Esophagus squamous epithelium (tissue), 5 donors: ENCODE measurements at places on chromosomes 5 and 9. TPM values are rescaled to one million over a fixed set of nuclear protein-coding genes. Genes with fewer than 3 reads are reported as not detected.

GRCh38 chr5:136001466-136001981 lies 27.3 kb upstream of the TGFBI start:
- H3K27ac ChIP-seq: no peak overlapping the region
- no peak for DNase-seq
- no peak overlapping the region for H3K4me3 ChIP-seq
- H3K36me3 ChIP-seq: no peaks in the 10 kb centered on the region
- H3K4me1 ChIP-seq: peaks cover 12% of the 10 kb centered on the region
- no peaks in the 10 kb centered on the region for H3K27me3 ChIP-seq

GRCh38 chr9:81073821-81074220 lies 615.5 kb downstream of the TLE1 start:
- H3K27me3 ChIP-seq: no peaks in the 10 kb centered on the region
- H3K4me1 ChIP-seq: no peaks in the 10 kb centered on the region
- H3K4me3 ChIP-seq: no peak overlapping the region
- no peak for DNase-seq

- no peak for DNase-seq
- no peak overlapping the region for H3K27ac ChIP-seq
- no peaks in the 10 kb centered on the region for H3K36me3 ChIP-seq
Measured at GRCh38 chr5:167177736-167178135, 1113.7 kb upstream of the WWC1 start.

The SOX30 gene
- total RNA-seq: not detected

The SLC44A1 gene
- 30.9 TPM for total RNA-seq

GRCh38 chr5:126370796-126371718 lies 52.2 kb upstream of the GRAMD2B start:
- H3K27me3 ChIP-seq: no peaks in the 10 kb centered on the region
- no peaks in the 10 kb centered on the region for H3K36me3 ChIP-seq
- DNase-seq: no peak
- H3K4me3 ChIP-seq: no peak overlapping the region
- H3K4me1 ChIP-seq: no peaks in the 10 kb centered on the region

DNA sequence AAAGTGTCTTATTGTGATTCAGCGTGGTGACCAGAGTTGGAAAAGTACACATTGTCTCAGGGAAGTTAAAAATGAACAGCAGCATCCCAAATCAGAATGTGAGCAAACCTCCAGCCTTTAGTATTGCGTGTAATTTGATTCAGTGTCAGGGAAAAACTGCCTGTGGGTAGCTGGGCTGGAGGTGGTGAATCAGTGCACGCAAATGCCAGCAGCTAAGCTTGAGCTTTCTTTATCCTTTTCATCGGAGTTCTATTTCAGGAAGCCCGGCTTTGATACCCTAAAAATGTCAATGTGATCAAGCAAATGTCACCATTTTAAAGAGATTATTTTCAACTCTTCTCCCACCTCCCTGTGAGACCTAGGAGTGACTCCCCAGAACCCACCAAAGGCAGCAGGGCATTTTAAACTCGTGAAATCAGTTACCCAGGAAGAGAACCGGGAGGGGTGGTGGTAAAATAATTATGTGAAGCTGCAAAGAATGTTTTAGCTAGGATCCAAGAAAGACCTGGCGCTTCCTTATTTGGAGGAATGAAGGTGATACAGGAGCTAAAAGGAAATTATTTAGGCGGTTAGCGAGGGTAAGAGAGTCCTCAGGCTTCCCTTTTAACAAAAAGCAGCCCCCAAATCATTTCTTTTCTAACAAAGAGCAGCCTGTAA lies 25.7 kb upstream of the C5orf47 start:
- no peak for DNase-seq
- no peaks in the 10 kb centered on the region for H3K36me3 ChIP-seq
- no peaks in the 10 kb centered on the region for H3K27me3 ChIP-seq
- no peak overlapping the region for H3K27ac ChIP-seq

DNA sequence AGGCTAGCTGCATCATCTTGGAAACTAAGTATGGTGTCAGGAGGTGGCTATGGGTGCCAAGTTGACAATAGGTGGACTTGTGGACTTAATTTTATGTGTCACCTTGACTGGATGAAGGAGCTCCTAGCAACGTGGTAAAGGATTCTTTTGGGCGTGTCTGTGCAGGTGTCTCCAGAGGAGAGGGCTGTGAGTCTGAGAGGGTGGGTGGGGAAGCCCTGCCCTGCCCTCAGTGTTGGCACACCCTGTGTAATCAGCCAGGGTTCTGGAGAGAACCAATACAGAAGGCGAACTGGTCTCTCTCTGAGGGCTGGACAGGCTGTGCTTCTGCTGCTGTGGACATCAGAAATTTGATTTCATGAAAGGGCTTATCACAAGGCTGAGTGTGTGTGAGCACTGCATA lies 61.0 kb downstream of the GTF3C4 start:
- H3K27me3 ChIP-seq: no peaks in the 10 kb centered on the region
- H3K36me3 ChIP-seq: no peaks in the 10 kb centered on the region
- H3K4me3 ChIP-seq: no peak overlapping the region
- no peak overlapping the region for H3K27ac ChIP-seq

DNA sequence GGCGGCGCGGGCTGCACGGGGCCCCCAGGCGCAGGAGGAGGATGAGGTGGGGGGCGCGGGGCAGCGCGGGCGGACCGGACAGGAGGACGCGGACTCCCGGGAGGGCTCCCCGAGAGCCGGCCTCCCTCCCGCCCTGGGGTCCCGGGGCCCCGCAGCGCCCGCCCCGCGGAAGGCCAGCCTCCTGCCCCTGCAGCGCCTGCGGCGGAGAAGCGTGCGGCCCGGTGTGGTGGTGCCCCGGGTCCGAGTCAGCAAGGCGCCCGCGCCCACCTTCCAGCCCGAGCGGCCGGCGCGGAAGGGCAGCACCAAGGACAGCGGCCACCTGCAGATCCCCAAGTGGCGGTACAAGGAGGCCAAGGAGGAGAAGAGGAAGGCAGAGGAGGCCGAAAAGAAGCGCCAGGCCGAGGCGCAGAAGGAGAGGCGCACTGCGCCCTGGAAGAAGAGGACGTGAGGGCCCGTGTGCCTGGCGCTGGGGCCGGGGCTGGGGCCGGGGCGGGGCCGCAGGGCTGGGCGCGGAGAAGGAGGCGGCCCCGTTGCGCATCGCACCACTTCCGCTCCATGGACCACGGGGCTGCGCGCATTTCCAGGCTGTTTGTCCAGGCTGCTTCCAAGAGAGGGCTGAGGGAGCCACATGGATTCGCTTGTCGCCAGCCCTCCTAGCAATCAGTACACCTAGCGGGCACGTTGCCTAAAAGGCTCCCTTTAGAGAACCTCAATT lies 86.0 kb downstream of the ANKRD33B start:
- no peak overlapping the region for H3K4me3 ChIP-seq
- peaks cover 15% of the 10 kb centered on the region for H3K4me1 ChIP-seq
- H3K27ac ChIP-seq: no peak overlapping the region

GRCh38 chr5:158436271-158437065 lies 577.5 kb upstream of the CLINT1 start:
- no peaks in the 10 kb centered on the region for H3K36me3 ChIP-seq
- DNase-seq: no peak
- no peak overlapping the region for H3K27ac ChIP-seq
- H3K4me1 ChIP-seq: no peaks in the 10 kb centered on the region

GRCh38 chr9:106753155-106753671 lies 109.8 kb upstream of the ZNF462 start:
- no peaks in the 10 kb centered on the region for H3K4me1 ChIP-seq
- no peaks in the 10 kb centered on the region for H3K27me3 ChIP-seq
- H3K36me3 ChIP-seq: no peaks in the 10 kb centered on the region
- no peak overlapping the region for H3K27ac ChIP-seq
- DNase-seq: no peak

DNA sequence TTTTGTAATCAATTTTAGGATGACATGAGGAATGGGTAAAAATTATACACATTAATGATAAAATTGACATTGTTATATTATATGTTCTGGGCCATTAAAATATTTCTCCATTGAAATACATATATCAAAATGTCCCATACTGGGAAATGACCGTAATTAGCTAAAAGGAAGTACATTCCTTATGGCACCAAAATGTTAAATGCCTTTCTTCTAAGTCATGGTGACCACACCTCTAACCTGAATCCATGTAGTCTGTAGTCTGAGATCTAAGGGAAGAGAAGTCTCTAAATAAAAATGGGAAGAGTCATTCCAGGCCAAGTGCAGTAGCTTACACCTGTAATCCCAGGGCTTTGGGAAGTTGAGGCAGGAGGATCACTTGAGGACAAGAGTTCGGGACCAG lies 10.0 kb upstream of the GDA start:
- H3K27me3 ChIP-seq: no peaks in the 10 kb centered on the region
- no peak overlapping the region for H3K27ac ChIP-seq
- H3K4me3 ChIP-seq: no peak overlapping the region

DNA sequence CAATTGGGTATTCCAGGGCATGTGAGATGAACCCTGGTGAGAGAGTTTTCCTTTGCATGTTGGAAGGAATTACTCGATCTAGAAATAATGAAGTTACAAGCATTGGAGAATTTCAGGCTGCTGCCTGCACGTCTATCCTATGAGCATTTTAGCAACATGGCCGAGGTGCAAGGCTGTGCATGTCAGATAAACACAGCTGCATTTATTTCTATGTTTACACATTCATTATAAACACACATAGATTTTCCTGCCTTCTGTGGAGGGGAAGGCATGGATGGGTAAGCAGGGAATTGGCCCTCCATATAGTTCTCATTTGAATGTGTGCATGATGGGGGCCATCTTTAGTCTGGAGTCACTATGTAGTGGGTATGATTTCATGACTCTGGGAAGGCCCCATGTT lies 42.3 kb downstream of the AOPEP start:
- no peak overlapping the region for H3K4me3 ChIP-seq
- no peaks in the 10 kb centered on the region for H3K4me1 ChIP-seq
- no peaks in the 10 kb centered on the region for H3K27me3 ChIP-seq
- no peak overlapping the region for H3K27ac ChIP-seq
- no peaks in the 10 kb centered on the region for H3K36me3 ChIP-seq
- no peak for DNase-seq

The SYK gene
- total RNA-seq: 54.9 TPM

DNA sequence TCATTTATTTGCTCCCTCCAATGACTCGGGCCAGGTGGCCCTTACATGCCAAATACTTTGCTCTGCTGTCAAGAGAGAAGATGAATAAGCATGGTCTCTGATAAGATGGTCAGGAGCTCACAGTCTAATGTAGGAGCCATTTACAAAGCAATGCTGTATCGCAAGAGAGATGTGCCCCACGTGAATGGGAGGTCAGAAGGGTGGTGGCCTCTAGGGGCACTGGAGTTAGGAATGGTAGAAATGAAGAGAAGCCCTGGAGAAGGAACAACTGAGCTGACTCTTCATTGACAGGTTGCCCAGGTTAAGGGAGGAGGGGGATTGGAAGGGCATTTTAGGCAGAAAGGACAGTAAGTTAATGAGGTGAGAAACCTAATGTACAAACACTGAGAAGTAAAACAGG lies 286.5 kb downstream of the KCTD16 start:
- H3K4me3 ChIP-seq: no peak overlapping the region
- H3K36me3 ChIP-seq: no peaks in the 10 kb centered on the region
- no peaks in the 10 kb centered on the region for H3K4me1 ChIP-seq
- H3K27ac ChIP-seq: no peak overlapping the region
- no peaks in the 10 kb centered on the region for H3K27me3 ChIP-seq

GRCh38 chr5:77400645-77401044 lies 91.5 kb downstream of the WDR41 start:
- H3K27ac ChIP-seq: no peak overlapping the region
- no peaks in the 10 kb centered on the region for H3K4me1 ChIP-seq
- no peak overlapping the region for H3K4me3 ChIP-seq

- DNase-seq: no peak
- H3K4me1 ChIP-seq: peaks cover 11% of the 10 kb centered on the region
- no peaks in the 10 kb centered on the region for H3K36me3 ChIP-seq
Measured at GRCh38 chr9:127608104-127608966, 3.7 kb upstream of the STXBP1 start.

- no peaks in the 10 kb centered on the region for H3K4me1 ChIP-seq
- H3K27ac ChIP-seq: no peak overlapping the region
- DNase-seq: no peak
- no peaks in the 10 kb centered on the region for H3K27me3 ChIP-seq
- H3K4me3 ChIP-seq: no peak overlapping the region
Measured at GRCh38 chr9:110762783-110763182, 94.2 kb downstream of the MUSK start.

DNA sequence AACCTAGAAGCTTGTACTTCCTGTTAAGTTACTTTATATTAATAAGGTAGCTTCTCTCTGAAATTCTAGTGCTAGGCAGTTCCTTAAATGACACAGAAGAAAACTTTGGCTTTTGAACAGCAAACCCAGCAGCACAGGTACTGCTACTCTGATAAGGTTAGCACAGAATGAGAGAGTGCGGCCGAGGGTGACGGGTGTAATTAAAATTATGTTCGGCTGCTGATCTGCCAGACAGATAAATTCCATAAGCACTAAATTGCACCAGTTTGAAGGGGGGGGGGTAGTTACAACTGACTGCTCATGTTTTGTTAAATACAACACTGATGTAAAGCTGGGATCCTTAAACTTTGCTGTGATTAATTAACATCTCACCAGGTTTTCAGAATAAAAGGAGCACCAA lies 475.1 kb downstream of the SPOCK1 start:
- H3K4me1 ChIP-seq: no peaks in the 10 kb centered on the region
- no peak overlapping the region for H3K4me3 ChIP-seq
- no peaks in the 10 kb centered on the region for H3K36me3 ChIP-seq
- no peaks in the 10 kb centered on the region for H3K27me3 ChIP-seq

The GADD45G gene
- total RNA-seq: 13.8 TPM

The EIF4EBP3 gene
- 5.2 TPM for total RNA-seq

- H3K4me1 ChIP-seq: peaks cover 6% of the 10 kb centered on the region
- no peak overlapping the region for H3K27ac ChIP-seq
- no peak overlapping the region for H3K4me3 ChIP-seq
- DNase-seq: no peak
- H3K36me3 ChIP-seq: no peaks in the 10 kb centered on the region
Measured at GRCh38 chr9:132032238-132032950, 47.3 kb downstream of the MED27 start.

The ADAMTS16 gene
- total RNA-seq: not detected

- H3K27ac ChIP-seq: no peak overlapping the region
- no peaks in the 10 kb centered on the region for H3K27me3 ChIP-seq
- H3K4me1 ChIP-seq: no peaks in the 10 kb centered on the region
- no peak for DNase-seq
- H3K36me3 ChIP-seq: no peaks in the 10 kb centered on the region
Measured at GRCh38 chr5:90792725-90793124, 234.1 kb downstream of the ADGRV1 start.

The LRSAM1 gene
- 16.2 TPM for total RNA-seq

- no peak overlapping the region for H3K27ac ChIP-seq
- no peaks in the 10 kb centered on the region for H3K36me3 ChIP-seq
- no peak overlapping the region for H3K4me3 ChIP-seq
- no peak for DNase-seq
Measured at GRCh38 chr5:142643634-142644033, 42.3 kb downstream of the FGF1 start.

GRCh38 chr9:6757132-6757455 lies 679 bp upstream of the KDM4C start:
- peak overlapping the region; percentile 94 for H3K27ac ChIP-seq
- no peaks in the 10 kb centered on the region for H3K27me3 ChIP-seq
- H3K36me3 ChIP-seq: no peaks in the 10 kb centered on the region
- peak; percentile 60 for DNase-seq

DNA sequence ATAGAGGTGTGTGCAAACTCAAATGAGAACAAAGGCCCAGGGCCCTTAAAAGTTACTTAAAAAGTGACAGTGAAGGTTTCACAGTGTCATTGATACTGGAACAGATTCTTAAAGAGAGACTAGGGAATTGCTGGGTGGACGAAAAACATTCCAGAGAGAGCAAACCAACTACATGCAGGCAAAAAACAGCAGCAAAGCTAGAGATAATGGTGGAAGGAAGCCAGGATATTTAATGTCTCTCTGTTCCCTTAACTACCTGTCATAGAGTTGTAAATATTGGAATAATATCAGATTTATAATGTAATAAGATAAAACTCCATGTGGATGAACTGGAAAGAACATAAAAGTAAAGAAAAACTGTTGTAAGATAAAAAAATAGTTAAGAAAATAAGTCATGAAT lies 508.6 kb downstream of the TAF11L14 start:
- no peaks in the 10 kb centered on the region for H3K4me1 ChIP-seq
- H3K27ac ChIP-seq: no peak overlapping the region
- no peak for DNase-seq
- no peaks in the 10 kb centered on the region for H3K27me3 ChIP-seq

The SPINK7 gene
- total RNA-seq: 264 TPM
